Activated B cell treated with CpG ODN at 0.5 μM for 24 hours (primary cell): ENCODE measurements at places on chromosomes 5 and 9. TPM values are rescaled to one million over a fixed set of nuclear protein-coding genes. Genes with fewer than 3 reads are reported as not detected.

C7 gene
- not detected in 2 replicates for total RNA-seq

MFAP3 gene
- total RNA-seq: 18.4 and 20.8 TPM in 2 replicates

MZB1 gene
- total RNA-seq: 47.1 and 50.5 TPM in 2 replicates

PFN3 gene
- not detected in 2 replicates for total RNA-seq

ITGA1 gene
- 28.4 and 34.0 TPM in 2 replicates for total RNA-seq

CCDC192 gene
- total RNA-seq: not detected in 2 replicates

FYB1 gene
- total RNA-seq: 0.55 and 0.56 TPM in 2 replicates

IL31RA gene
- not detected in 2 replicates for total RNA-seq

MARVELD2 gene
- total RNA-seq: 1.2 and 1.6 TPM in 2 replicates

GZMA gene
- not detected in 2 replicates for total RNA-seq

FABP6 gene
- total RNA-seq: not detected in 2 replicates

RORB gene
- not detected in 2 replicates for total RNA-seq

PDLIM4 gene
- not detected in 2 replicates for total RNA-seq

DNA sequence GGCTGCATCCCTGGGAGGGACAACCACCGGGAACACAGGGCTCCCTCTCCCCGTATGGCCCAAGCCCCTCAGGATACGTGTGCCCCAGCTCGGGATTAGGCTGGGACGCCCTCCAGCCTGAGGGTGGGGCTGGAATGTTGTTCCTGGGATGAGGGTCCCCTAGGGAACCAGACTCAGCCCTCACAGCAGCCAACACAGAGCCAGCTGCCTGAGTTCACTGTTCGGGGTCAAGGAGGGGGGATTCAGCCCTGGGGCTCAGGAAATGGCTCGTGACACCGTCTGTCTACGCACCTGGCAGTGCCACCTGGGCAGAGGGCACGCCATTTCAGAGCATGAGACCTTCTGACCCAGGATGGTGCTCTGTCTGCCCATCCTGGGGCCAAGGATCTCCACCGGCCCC is 8.9 kb downstream of the RNF44 start:
- DNase-seq: no peak

- no peak for DNase-seq
Observed at GRCh38 chr9:106875529-106875928, 12.6 kb downstream of the ZNF462 start.

GRCh38 chr5:133735346-133735745 is 123.0 kb upstream of the FSTL4 start:
- no peak for DNase-seq

- no peak for DNase-seq
Observed at GRCh38 chr9:124468061-124468740, 17.9 kb downstream of the ADGRD2 start.

- no peak for DNase-seq
Observed at GRCh38 chr5:138883211-138883610, 8.1 kb upstream of the LRRTM2 start.

DNA sequence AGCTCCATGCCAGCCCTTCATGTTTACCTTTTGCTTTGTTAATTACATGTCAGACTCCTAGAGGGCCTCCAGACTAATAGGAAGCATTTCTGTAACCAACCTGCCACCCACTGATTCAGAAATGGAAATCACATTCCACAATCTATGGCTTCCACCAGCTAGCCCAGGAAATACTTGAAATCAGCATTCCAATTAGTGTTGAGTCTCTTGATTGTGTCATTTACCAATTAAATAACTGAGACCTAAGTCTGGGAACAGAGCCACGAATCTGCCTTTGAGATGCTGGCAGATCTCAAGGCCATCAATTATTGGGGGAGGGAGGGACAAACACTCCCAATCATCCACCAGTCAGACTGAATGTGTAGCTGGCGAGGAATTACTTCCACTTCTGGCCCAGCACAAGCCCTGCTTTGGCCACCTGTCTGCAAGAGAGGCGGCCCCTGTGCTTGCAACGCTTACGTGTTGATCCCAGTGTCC is 27.4 kb upstream of the SAP30L start:
- no peak for DNase-seq

DNA sequence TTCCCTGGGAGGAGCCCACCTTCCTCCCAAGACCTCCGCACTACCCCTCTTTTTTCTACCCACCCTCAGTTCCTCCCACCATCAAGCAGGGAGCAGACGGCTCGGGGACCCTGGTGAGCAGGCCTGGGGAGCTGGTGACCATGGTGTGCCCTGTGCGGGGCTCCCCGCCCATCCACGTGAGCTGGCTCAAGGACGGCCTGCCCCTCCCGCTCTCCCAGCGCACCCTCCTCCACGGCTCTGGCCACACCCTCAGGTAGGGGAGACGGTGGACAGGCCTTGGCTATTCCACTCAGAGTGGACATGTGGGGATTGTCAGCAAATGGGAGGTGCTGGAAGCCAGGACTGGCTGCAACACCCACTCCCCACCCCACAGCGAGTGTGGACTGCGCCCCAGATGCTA is 52.9 kb upstream of the ASS1 start:
- DNase-seq: no peak

DNA sequence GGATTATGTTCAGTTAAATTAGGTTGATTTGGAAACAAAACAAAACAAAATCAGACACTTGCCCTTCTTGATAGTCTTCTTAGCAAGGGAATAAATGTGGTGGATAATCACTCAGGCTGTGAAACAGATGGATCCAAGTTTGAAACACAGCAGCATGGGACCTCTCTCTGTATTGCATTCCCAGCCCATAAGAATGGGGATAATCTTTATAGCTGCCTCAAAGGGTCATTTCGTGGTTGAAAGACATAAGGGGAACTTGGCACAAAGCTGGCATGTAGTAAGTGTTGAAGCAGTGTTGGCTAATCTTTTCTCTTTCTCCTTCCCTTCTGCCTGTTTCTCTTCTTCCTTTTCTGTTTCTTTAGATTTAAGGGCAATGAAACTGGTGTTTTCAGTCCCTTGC is 333.9 kb upstream of the TLE4 start:
- DNase-seq: no peak

- DNase-seq: no peak
Observed at GRCh38 chr5:53066088-53066487, 43.5 kb downstream of the MOCS2 start.

GRCh38 chr9:134404376-134405358 is 78.4 kb downstream of the RXRA start:
- no peak for DNase-seq

GRCh38 chr9:131194762-131195161 is 69.4 kb downstream of the NUP214 start:
- DNase-seq: no peak

- DNase-seq: no peak
Observed at GRCh38 chr5:65663804-65664521, 39.1 kb downstream of the SHLD3 start.

- no peak for DNase-seq
Observed at GRCh38 chr5:98454904-98455303, 318.6 kb upstream of the RGMB start.

DNA sequence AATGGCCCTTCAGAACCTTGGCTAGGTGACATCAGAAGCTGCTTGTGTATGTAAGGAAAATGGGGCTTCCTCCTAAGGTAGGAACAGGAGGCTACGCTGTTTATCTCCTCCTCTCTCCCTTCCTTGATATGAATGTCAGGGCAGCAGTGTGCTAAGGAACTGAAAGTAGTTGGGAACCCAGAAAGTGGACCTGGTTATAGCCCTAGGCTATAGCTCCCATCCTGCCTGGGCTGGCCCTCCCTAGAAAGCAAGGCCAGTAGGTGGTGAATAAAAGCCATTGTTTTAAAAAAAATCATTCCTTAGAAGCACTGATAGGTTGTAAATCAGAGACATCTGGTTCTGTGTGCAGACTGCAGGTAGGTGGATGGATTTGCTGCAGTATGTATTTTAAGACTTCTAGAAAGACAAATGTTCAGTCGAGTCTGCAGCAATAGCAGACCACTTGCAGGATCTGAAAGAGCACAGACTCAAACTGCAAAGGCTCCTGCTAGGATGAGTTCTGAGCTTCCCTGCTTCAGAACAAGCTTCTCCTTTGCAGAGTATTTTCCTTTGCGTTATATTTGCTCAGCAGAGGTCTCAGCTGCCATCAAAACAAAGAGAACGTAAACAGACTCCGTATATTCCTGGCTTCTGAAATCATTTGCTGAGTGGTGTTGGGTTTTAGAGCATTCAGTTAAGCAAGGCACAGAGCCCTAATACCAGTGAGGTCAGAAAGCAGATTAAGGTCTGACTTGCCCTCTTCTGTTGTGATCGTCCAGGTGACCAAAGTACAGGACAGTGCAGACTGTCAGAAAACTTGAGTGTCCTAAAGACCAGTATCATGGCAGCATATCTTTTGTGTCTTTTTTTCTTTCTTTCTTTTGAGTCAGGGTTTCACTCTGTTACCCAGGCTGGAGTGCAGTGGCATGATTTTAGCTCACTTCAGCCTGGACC is 20.1 kb upstream of the CFAP157 start:
- DNase-seq: no peak

DNA sequence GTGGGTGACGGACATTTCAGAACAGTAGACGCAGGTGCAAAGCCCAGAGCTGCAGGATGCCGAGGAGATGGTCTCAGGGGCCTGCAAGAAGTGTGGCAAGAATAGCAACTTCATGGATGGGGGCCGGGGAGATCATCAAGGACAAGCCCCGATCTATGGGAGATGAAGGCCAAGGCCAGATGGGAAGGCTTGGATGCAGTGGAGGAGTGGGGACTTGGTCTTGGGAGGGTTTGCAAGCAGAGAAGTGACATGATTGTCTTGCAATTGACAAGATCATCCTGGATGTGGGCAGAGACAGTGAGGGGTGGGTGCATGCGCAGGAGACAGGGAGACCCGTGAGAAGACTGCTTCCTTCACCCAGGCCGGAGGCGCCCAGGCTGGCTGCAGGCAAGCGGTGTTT is 198.1 kb downstream of the CDK5RAP2 start:
- DNase-seq: no peak

DNA sequence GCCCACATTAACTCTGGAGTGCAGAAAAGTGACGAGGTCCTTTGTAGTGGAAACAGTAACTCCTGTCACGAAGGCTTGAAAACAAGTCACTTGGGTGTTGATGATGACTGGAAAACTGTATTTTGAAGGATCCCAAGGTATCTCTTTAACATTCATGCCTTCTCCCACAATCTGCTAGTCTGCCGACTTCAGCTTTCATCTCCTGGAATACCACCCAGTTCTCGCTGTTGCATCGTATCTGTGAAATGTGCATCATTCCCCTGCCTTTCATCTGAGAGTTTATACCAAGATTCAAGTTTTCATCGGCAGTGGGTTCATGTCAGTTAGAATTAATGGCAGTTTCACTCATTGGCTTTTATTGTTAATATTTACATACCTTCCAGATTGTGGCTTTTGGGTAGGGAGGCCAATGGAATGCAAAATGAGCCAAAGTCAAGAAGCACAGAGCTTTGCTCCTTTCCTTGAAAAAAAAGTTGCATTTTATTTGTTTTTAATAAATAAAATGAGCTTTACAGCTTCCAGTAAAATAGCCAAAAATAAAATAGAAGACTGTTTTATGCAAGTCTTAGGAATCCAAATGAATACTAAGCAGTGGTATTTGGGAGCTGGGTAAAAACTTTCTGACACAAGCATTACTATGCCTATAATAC is 575.2 kb upstream of the WWC1 start:
- no peak for DNase-seq

DNA sequence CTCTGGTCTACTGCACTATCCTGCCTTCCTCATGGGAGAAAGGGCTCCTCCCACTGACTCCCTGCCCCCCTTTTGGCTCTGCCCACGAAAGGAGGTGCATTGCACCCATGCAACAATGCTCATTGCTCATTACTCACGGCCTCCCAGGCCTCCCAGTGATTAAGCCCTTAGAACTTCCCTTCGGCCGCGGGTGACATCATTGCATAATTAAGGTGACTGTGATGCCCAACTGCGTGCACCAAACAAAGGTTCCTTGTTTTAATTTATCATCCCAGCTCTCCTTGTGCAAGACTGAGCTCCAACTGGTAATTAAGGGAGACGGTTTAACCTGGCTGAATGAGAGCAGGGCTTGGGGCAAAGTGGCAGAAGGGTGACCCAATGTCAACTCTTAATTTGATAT is 180.4 kb downstream of the GAS1 start:
- no peak for DNase-seq

- no peak for DNase-seq
Observed at GRCh38 chr9:99092643-99093491, 12.0 kb upstream of the TGFBR1 start.

DNA sequence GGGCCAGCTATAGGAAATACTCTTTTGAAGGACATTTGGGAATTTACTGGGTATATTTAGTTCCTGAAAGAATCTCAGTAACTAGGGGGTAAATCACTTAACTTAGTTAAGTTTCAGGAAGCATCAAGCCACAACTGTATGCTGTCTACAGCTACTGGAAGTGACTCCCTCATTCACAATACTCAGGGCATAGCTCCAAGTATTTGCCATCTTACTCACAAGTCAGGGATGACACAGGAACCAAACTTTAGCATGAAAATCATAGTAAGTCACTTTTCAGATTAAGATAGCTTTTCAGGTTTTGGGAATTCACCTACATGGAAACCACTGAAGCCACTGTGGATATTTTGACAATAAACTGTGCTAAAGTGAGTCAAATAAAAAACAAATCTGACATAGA is 242.4 kb upstream of the ATP10B start:
- no peak for DNase-seq

- no peak for DNase-seq
Observed at GRCh38 chr5:81080809-81081460, 120.8 kb downstream of the RASGRF2 start.

GRCh38 chr9:96321515-96321914 is 19.5 kb upstream of the HSD17B3 start:
- DNase-seq: no peak

GRCh38 chr5:123720955-123721354 is 209.0 kb downstream of the CSNK1G3 start:
- DNase-seq: no peak

GRCh38 chr5:170582644-170583330 is 79.0 kb downstream of the KCNIP1 start:
- DNase-seq: no peak

GRCh38 chr5:77832938-77833337 is 56.8 kb upstream of the TBCA start:
- DNase-seq: no peak

GRCh38 chr9:114046875-114047274 is 31.2 kb downstream of the AMBP start:
- DNase-seq: no peak

GRCh38 chr9:7089406-7090193 is 331.8 kb downstream of the KDM4C start:
- DNase-seq: no peak

GRCh38 chr9:97041898-97042297 is 3.0 kb upstream of the CTSV start:
- no peak for DNase-seq

DNA sequence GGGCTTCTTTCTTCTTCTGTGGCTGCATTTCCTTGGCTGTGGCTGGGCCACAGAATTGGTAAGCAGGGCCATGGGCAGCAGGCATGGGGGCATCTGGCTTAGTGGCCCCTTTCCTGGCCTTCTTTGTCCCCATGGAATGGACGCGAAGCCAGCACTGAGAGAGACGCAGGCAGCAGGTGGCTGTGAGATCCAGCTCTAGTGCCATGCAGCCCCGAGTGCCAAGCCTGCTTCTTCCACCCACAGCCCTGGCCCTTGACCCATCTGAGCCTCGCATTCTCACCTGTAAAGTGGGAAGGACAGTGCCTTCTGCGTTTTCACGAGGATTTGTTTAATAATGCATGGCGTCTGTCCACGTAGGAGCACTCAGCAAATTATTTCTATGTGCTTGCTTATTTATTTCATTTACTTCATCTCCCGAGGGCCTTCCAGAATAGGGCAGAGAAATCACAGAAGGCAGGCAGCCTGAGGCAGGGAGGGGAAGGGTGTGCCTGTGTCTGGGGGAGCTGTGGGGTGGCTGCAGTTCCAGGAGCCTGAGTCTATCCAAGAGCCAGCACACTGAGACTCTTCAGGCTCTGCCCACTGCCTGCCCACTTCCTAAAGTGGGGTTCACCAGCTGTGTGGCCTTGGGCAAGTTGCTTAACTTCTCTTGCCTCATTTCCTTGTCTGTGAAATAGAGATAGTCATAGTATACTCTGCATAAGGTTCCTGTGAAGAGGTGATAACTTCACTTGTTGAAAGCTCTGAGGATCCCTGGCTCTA is 55.2 kb downstream of the NTNG2 start:
- no peak for DNase-seq
